Lung (tissue), 17 donors: ENCODE measurements at places on chromosomes 11 and 22. TPM values are rescaled to one million over a fixed set of nuclear protein-coding genes. Genes with fewer than 3 reads are reported as not detected.

DNA sequence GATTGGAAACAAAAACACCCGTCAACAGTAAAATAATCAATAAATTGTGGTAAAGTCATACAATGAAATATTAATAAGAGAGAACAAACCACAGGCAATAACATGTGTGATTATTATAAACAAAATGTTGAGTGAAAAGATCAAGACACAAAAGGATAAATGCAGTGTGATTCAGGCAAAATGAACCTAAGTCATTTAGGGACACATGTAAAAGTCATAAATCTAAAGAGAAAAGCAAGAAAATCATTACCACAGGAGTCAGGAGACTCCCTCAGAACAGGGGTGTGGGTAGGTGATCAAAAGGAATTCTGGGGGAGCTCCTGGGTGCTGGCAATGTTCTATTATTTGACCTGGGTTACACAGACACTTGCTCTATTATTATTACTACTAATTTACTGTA is 47.9 kb upstream of the PPP2R1B start:
- DNase-seq = no peak

GRCh38 chr11:73291781-73292524 is 16.1 kb upstream of the ARHGEF17 start:
- no peak for DNase-seq

Gene PAAF1
- polyA plus RNA-seq = 10.2 TPM

Gene KDM4E
- not detected for polyA plus RNA-seq

DNA sequence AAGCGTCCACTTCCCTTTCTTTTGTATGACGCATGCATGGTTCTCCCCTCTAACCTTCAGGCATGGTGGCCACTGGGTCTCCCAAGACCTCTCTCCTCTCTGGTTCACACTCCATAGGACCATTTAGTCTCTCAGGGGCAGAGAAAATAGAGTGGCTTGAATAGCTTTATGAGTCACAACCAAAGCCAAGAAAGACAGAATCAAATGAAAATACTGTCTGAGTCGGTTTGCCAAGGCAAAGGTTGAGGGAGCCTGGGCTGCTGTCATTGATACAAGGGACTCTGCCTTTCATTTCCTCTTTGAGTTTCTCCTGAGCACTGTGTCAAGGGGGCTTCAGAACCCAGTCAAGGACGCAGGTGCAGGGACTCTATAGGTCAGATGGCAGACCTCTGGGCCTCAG is 44.2 kb downstream of the TENM4 start:
- DNase-seq = no peak

DNA sequence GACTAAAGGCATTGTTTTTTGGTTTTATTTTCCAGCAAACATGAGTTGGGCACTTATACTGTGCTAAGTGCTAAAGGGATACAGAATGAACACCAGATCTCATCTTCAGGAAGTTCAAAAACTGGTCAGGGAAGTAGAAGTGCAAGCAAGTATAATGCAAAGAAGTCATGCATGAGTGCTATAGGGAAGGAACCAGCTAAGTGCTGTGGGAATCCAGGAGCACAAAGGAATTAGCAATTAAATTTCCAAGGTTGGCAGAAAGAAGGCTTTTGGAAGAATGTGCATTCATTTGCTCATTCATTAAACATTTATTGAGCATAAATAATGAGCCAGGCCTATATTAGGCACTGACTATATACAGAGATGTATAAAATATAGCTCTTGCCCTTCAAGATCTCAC is 143.7 kb upstream of the ARHGAP42 start:
- DNase-seq = no peak

DNA sequence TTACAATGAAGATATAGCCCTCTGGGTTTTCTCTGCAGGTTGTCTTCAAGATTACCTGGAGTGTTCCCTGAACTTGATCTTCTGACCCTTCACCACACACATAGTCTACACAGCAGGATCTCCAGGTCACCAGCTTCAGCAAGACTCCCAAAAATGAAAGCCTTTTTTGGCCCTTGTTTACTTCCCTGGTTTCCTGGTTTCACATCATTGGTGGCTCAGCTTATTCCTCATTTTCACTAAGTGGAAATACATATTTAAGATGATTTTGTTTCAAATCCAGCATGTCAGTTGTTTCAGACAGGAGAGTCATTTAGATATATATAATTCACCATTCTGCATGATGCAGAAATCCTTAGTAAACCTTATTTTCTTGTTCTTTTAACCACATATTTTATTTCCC is 41.6 kb upstream of the MPEG1 start:
- no peak for DNase-seq

DNA sequence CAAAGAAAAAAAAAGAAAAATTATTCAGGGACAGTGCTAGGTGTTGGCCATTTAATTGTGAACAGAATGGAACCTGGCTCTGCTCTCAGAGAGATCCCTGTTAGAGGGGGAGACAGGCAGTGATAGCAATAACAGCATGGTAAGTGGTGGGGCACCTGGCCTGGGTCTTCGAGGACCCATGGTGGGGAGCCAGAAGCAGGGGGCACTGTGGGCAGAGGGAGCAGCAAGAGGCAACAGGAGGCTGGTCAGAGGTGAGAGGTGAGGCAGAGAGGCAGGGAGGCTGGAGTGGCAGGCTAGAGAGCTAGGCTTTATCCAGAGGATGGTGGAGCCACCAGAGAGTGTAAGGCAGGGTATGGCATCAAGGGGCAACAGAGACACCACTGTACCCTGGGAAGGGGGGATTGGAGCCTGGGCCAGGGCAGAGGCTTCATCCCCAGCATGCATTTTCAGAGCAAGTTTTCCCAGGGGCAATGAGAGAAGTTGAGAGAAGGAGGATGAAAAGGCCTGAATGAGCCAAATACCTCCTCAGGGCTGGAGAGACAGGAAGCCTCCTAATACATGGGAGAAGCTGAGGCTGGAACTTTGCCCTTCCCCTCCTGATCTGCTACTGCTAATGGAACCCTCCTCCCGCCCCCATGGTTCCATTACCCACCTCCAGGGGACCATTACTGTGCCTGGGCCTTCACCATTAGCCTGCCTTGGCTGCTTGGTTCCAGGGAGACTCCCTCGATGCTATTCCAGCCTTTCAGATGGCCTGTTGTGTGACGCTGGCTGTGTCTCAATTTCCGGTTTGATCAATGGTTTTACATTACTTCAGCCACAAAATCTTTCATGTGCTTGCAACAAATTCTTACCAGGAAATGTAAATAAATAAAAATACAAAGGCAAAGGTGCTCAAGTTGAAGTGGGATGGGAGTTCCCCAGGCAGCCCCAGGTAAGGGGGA is 2.6 kb upstream of the P2RY2 start:
- no peak for DNase-seq

GRCh38 chr22:50049299-50050195 is 8.6 kb downstream of the TTLL8 start:
- DNase-seq = no peak

DNA sequence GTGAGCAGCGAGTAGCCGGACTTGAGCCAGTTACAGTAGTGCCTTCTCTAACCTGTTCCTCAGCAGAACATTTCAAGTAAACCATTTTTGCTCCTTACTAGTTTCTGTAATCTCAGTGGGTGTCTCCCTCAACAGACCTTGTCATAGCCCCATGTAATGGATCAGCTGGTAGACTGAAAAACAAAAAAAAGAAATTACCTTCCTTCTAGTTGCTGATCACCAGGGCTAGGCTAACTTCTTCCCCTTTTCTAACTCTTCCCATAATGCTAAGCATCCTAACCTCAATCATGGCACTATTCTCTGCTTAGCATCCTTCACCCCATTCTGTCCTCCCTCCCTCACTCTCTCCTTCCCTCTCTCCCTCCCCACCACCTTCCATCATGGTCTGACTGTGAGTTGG is 35.8 kb upstream of the CBX6 start:
- no peak for DNase-seq

Gene UBASH3B
- polyA plus RNA-seq = 5.8 TPM

Gene SYT9
- polyA plus RNA-seq = 0.01 TPM

DNA sequence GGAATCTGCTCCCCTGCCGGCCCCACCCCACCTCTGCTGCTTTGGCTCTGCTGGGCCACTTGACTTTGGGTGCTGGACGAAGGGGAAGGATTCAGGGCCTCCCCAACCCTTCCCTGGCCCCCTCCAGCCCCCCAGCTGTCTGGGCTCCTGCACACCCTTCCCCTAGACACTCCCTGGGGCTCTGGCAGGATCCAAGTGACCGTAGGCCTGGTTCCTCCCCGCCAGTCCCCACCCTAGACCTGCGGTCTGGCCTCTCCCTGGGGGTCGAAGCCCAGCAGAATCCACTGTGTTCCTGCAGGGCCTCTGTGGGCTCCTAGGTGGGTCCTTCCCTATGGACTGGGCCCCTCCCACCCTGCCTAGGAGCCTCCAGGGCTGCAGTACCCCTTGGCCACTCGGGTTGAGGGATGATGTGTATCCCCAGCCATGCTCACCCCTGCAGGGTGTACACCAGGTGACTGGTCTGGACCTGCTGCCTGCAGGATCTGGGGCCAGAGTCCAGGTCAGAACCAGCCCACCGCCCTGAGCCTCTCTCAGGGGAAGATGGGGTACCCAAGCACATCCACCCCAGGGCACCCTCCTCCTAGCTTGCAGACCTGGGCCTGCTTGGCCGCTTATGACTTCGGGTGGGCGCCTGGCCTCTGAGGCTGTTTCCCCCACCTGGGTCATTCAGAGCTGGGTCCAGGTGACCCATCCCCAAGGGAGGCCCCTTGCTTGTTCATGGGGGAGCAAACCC is 5.6 kb downstream of the PIM3 start:
- no peak for DNase-seq
